CD4-positive, alpha-beta T cell treated with Interferon alpha-2 for 1 hour (primary cell): ENCODE measurements at places on chromosomes 2 and 18.

DNA sequence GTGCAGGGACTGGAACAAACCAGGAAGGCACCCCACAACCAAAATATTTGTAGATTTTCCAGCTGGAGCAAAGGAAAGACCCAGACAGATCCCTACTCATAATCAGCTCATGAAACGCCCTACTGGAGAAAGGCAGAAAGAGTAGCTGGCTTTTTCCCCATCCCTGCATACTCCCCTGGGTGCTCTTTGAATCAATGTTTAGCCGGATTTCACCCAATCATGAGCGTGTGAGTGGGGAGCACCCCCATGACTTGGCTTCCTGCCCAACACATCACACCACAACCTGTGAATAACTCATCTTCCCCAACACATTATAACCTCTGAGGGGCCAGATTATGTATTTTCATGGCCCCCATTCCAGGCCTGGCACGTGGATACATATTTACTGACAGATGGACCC is 35.1 kb upstream of the SLC14A1 start:
- DNase-seq, result peak; percentile 43

GRCh38 chr2:54207666-54208195 is 48.3 kb downstream of the TSPYL6 start:
- no peak for DNase-seq

GRCh38 chr2:26892133-26892532 is 44.2 kb downstream of the DPYSL5 start:
- DNase-seq, result no peak

DNA sequence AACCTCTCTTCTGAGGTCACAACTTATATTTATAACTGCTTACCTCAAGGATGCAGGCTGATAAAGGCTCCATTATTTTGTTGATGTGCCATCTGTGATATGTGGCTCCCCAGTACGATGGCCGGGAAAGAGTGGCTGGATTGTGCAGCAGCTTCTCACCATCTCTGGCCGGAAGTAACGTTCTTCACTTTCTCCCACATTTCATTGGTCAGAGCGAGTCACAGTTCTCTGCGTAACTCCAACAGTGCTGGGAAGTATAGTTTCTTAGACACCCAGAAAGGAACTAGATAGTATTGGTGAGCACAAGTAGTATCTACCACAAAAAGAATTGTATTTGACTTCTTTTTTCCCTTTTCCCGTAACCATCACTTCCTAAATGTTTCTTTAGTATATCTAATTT is 28.7 kb downstream of the ZSWIM2 start:
- DNase-seq, result no peak

GRCh38 chr2:86617738-86618137 is 5.9 kb downstream of the RNF103 start:
- DNase-seq, result no peak
